Bronchus fibroblast of lung (primary cell): ENCODE measurements at places on chromosomes 13 and 19. TPM values are rescaled to one million over a fixed set of nuclear protein-coding genes. Genes with fewer than 3 reads are reported as not detected.

Gene SERTAD1
- total RNA-seq: 10.1 and 12.4 TPM in 2 replicates

Gene NCR1
- not detected in 2 replicates for total RNA-seq

Gene ADM5
- 0.67 and 0.74 TPM in 2 replicates for total RNA-seq

Gene ACER1
- total RNA-seq: 0.15 TPM in 1 of 2 replicates, not detected in the other

Gene DLL3
- total RNA-seq: 0.67 and 1.3 TPM in 2 replicates

Gene ZNF529
- total RNA-seq: 4.2 and 7.6 TPM in 2 replicates

Gene LMTK3
- total RNA-seq: under 0.01 and 0.17 TPM in 2 replicates

Gene ACP7
- 0.34 and 0.45 TPM in 2 replicates for total RNA-seq

Gene MEF2B
- total RNA-seq: 0.15 TPM in 1 of 2 replicates, not detected in the other

Gene TSSK6
- 0.84 and 1.2 TPM in 2 replicates for total RNA-seq

Gene CDC42EP5
- 26.5 and 30.4 TPM in 2 replicates for total RNA-seq

Gene ARHGAP33
- 6.5 and 14.1 TPM in 2 replicates for total RNA-seq

Gene ZNF439
- total RNA-seq: 3.0 and 3.1 TPM in 2 replicates

Gene NLRP12
- not detected in 2 replicates for total RNA-seq

Gene CPB2
- total RNA-seq: not detected in 2 replicates

Gene SYCN
- not detected in 2 replicates for total RNA-seq

Gene MISP3
- total RNA-seq: 0.30 and 1.2 TPM in 2 replicates

Gene IRGQ
- total RNA-seq: 7.7 and 10.1 TPM in 2 replicates

Gene NOVA2
- total RNA-seq: under 0.01 TPM in 1 of 2 replicates, not detected in the other

Gene LIM2
- not detected in 2 replicates for total RNA-seq

Gene ARL11
- total RNA-seq: under 0.01 TPM in 1 of 2 replicates, not detected in the other

Gene USHBP1
- not detected in 2 replicates for total RNA-seq

Gene PLK5
- total RNA-seq: not detected in 2 replicates

Gene FXYD1
- total RNA-seq: 0.50 and 1.8 TPM in 2 replicates

Gene OVOL3
- not detected in 2 replicates for total RNA-seq

Gene IGFL1
- total RNA-seq: not detected in 2 replicates

Gene PRODH2
- not detected in 2 replicates for total RNA-seq

Gene SBK2
- total RNA-seq: not detected in 2 replicates

Gene TNFSF9
- total RNA-seq: 0.67 and 0.74 TPM in 2 replicates

Gene CD22
- under 0.01 TPM in 1 of 2 replicates, not detected in the other for total RNA-seq

Gene OR7C1
- total RNA-seq: not detected in 2 replicates

Gene MCF2L
- total RNA-seq: 0.34 TPM in 1 of 2 replicates, not detected in the other

Gene CEACAM3
- not detected in 2 replicates for total RNA-seq

Gene CEACAM6
- not detected in 2 replicates for total RNA-seq

Gene KIR2DL4
- total RNA-seq: not detected in 2 replicates

Gene ADPRHL1
- total RNA-seq: 1.0 and 1.8 TPM in 2 replicates

Gene GPR4
- total RNA-seq: under 0.01 and 0.17 TPM in 2 replicates

Gene LILRA1
- not detected in 2 replicates for total RNA-seq

Gene REEP6
- total RNA-seq: 2.2 and 2.5 TPM in 2 replicates

Gene ZNF221
- total RNA-seq: 1.9 and 3.0 TPM in 2 replicates

Gene SRRM5
- total RNA-seq: 0.34 TPM in 1 of 2 replicates, not detected in the other

Gene ERICH6B
- total RNA-seq: not detected in 2 replicates

Gene KANK3
- total RNA-seq: 0.15 and 0.17 TPM in 2 replicates

Gene LRP3
- total RNA-seq: 21.4 and 22.2 TPM in 2 replicates

Gene DNMT1
- 119 and 123 TPM in 2 replicates for total RNA-seq

Gene CEACAM20
- total RNA-seq: not detected in 2 replicates

Gene TMEM161A
- 28.6 and 30.5 TPM in 2 replicates for total RNA-seq

Gene PLEKHF1
- 18.7 and 19.3 TPM in 2 replicates for total RNA-seq

Gene SLITRK6
- total RNA-seq: 0.50 and 0.74 TPM in 2 replicates

Gene VSTM1
- not detected in 2 replicates for total RNA-seq
